Cortex of kidney (tissue), 1 donor: ENCODE measurements at places on chromosomes 5 and 9.

GRCh38 chr5:175861337-175862130 lies 9.8 kb upstream of the CPLX2 start:
- DNase-seq = no peak

DNA sequence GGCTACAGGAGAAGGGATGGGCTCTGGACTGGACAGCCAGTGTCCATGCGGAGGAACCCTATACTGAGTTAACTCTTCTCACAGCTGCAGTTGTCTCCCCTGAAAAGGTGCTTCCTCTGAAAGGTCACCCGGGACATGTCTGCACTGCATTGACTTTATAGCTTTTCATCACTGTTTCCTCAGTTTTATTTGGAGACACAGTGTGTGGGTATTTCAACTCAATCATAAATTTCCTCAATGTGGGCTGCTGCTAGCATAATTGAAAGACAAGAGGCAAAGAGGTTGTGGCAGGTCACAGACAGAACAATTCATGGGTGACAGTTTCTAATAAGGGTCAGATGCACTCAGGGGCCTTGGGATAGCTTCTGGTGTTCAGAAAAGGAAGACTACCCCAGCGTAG lies 336.8 kb downstream of the KDM4C start:
- DNase-seq = no peak

DNA sequence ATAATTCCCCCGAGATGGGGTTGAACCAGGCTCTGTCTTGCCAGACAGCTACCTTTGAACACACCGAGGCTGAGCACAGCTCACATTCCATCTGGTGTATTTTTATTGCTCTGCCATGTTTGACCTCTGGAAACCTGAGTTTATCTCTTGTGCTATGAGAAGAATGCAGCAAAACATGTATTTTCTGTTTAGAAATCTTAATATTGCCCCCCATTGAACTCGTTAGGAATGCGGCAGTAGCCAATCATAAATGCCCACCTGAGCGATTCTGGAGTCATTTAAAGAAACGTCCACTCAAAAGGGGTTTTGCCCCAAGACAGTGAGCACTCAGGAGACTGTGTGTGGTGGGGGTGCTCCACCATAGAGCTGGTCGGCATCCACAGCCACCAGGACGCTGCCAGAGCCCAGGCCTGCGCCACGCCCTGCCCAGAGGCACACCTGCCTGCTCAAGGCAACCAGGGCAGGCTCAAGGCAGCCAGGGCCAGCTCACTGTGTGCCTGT lies 26.9 kb downstream of the FGD3 start:
- no peak for DNase-seq

- no peak for DNase-seq
These were observed 50.3 kb downstream of the RFX3 start for GRCh38 chr9:3475300-3476020.

GRCh38 chr5:97096191-97096590 lies 46.2 kb downstream of the LIX1 start:
- no peak for DNase-seq

- no peak for DNase-seq
These were observed 1466.7 kb upstream of the CDH9 start for GRCh38 chr5:28505121-28505520.

- no peak for DNase-seq
These were observed at the start of gene PRUNE2 for GRCh38 chr9:76905791-76906646. Gene PRUNE2, minus strand, starts transcription at chr9:76906114. Its CDS starts 151 bp downstream, at chr9:76905963.

DNA sequence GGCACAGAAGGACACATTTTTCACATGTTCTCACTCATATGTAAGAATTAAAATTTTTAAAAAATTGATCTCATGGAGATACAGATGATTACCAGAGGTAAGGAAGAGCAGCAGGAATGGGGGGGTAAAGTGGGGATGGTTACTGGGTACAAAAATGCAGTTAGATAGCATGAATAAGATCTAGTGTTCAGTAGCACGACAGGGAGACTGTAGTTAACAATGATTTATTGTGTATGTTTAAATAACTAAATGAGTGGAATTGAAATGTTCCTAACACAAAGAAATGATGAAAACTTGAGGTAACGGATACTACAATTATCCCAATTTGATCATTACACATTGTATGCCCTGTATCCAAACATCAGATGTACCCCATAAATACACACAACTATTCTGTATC lies 15.2 kb upstream of the TGFBI start:
- no peak for DNase-seq

DNA sequence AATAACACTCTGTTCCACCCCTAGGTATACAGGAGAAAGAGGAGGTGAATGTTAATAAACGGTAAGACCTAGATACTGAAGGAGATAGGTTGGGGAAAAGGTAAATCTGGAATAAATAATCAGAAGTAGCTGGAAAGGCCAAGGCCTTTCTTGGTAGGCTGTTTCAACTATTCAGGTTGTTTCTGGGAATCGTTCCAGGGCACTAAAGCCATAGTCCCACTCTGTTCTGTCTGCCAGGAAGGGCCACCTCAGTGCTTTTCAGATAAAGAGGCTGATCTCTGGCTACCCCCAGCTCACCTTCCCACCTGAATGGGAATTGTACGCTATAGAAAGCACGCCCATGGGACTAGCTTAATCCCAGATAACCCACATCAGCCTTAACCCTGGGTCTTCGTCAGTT lies 32.9 kb downstream of the DCAF12 start:
- DNase-seq = no peak

DNA sequence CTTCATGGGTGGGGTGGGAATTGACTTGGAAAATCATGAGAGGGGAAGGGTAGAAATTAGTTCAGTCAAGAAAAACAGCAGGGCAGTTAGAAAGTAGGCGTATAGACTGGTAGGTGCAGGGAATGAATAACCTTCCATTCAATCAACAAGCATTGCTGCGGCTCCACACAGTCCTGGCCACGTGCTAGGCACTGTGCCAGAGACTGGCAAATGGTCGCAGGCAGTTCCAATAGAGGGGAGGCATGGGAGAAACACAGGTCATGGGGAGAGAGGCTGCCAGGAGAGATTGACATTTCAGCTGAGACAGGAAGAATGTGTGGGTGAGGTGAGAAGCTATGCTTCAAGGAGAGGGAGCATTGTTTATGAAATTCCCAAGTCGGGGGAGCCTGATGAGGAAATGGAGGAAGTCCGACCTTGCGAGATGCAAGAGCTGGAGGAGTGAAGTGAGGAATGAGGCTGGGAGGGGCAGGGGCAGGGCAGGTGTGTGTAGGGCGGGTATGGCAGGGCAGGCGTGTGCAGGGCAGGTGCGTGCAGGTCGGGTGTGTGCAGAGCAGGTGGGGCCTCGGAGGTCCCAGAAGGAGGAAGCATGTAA lies 54.4 kb upstream of the PPARGC1B start:
- no peak for DNase-seq

DNA sequence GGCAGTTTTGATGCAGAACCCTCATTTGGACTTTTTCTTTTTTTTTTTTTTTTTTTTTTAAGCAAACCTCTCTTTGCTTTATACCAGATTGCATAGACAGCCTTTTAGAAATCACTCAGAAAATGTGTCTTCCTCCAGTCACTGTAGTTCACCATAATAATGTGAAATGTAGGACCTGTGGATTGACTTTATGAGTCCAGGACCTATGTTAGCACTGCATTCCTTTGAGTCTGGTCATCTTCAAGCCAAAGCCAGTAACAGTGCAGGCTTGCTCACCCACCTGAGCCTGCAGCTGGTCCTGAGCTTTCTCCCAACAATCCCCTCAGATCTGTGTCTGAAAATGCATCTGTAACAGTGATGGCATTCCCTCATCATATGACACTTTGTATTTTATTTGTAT lies 110.7 kb upstream of the NFIL3 start:
- no peak for DNase-seq

GRCh38 chr9:3458806-3459475 lies 66.9 kb downstream of the RFX3 start:
- no peak for DNase-seq

GRCh38 chr5:9499498-9499876 lies 46.4 kb downstream of the SEMA5A start:
- DNase-seq = no peak

GRCh38 chr9:27528076-27528885 lies 1.3 kb downstream of the MOB3B start:
- DNase-seq = no peak

DNA sequence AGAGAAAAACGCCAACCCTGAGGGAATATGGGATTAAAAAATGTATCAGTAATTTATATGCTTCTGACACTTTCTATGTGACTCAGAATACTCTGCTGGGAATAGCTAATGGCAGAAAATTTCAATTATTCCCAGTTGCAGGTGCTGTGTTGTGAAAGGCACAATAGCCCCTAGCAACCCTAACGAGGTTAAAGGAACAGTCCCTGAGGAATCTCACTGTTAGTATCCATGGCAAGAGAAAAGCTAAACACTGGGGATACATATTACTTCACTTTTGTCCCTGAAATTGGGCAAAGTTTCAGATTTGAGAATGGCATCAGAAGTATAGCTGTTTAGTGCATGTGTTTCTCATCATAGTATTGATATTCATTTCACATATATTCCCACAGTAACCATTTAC lies 555.0 kb downstream of the RAB3C start:
- no peak for DNase-seq

DNA sequence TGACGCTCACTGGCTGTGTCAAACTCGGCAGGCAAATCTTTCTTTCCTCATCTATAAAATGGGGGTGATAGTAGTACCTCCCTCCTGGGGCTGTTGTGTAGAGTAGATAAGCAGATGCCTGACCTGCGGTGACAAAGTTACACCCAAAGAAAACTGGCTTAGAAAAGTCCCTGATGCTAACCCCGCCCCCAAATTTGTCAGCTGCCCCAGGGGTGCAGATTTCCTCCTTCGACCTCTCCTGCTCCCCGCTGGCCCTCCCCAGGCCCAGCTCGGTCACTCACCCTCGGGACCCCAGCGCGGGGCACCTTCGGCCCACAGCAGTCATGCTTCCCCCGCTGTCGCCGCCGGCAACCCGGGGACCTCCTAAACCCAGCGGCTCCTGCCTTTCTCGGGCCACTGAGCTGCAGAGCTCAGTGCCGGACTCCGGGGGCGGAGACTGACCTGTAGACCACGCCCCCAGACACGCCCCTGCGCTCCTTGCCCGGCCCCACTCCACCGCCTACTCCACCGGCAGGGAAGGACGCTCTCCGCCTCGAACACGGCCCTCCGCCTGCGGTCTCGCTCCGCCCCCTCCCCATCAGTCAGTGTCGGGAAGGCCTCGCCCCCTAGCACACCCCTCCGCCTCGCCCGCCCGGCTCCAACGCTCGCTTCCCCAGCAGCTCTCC lies 7.4 kb downstream of the SH2D3C start:
- DNase-seq = peak; percentile 73

DNA sequence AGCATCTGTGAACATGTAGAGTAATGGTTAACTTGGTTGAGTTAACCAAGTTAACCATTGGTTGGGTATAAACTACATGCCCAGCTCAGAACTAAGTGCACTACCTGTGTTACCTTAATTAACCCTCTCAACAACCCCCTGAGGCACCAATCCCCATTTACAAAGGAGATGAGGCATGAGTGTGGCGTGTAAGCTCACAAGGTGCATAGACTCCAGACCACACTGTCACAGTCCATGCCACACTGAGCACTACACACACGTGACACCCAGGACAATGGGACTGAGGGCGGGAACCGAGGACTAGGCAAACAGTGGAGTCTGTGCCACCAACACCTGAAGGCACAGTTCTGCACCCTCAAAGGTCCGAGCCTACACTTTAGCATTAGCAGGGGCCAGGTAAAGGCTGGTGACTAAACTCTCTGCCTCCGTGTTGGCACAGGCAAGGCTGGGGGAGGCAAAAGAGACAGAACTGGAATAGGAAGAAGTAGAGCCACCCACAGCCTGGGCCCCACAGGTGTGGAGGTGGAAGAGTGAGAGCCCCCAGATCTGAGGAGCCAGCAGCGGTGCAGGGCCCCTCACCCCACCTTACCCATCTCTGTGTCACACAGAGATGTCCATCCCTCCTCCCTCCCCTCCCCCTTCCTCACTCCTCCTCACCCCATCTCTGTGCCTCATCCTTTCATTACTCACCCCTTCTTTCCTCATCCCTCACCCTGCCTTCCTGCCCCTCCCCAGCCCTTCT lies 2.2 kb upstream of the DNAJB5 start:
- DNase-seq = no peak
